ENCODE measurements at places on chromosomes 4 and X. TPM values are rescaled to one million over a fixed set of nuclear protein-coding genes. Genes with fewer than 3 reads are reported as not detected.

ATP5ME gene
- total RNA-seq = 116 TPM

DNA sequence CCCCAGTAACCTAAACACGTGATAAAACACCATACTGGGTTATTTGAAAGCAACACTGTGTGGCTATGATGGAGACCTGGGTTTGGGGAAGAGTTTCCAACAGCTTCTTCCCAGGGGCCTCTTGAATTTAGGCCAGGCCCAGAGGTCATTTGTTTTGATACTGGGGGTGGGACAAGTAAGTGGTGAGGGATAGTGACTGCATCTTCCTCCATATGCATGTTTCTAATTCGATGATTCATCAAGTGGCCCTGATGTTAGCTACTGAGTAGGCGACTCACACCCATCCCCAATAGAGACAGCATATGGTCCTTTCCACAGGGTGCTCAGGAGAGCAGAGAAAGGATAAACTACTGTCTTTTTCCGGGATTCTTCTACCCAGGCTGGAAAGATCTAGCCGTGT is 2.7 kb downstream of the NDP start:
- no peak for DNase-seq

NKRF gene
- total RNA-seq = 8.4 TPM

GRCh38 chr4:150739591-150739990 is 157.6 kb downstream of the MAB21L2 start:
- no peak for DNase-seq

CCDC120 gene
- 11.7 TPM for total RNA-seq

DNA sequence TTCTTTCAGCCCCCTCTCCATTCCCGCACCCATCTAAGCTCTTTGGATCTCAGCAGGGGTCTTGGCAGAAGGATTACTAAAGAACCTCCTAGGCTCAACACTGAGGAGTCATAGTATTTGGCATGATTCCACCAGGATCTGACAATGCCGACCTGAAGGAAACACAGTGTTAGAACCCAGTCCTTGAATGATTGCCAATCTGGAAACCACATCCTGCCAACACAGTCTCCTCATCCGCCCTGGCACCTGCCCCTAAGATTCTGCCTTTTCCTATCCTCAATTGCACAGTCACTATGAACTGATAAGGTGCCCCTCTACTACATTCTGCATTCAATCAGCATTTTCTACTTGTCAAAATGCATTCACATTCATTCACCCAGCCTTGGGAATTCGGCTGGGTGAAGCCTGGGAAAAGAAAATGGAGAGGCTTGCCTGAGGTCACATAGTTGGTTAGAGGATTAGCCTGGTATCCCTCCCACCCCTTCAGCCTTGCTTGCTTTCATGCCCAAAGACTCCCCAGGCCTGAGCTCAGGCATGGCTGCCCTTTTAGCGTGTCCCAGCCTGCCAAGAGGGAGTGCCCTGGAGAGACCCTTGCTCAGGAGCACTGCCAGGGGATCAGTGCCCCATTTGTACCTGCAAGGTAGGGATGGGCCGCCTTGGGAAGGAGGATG is 2.2 kb upstream of the CLDN2 start:
- no peak for DNase-seq

DNA sequence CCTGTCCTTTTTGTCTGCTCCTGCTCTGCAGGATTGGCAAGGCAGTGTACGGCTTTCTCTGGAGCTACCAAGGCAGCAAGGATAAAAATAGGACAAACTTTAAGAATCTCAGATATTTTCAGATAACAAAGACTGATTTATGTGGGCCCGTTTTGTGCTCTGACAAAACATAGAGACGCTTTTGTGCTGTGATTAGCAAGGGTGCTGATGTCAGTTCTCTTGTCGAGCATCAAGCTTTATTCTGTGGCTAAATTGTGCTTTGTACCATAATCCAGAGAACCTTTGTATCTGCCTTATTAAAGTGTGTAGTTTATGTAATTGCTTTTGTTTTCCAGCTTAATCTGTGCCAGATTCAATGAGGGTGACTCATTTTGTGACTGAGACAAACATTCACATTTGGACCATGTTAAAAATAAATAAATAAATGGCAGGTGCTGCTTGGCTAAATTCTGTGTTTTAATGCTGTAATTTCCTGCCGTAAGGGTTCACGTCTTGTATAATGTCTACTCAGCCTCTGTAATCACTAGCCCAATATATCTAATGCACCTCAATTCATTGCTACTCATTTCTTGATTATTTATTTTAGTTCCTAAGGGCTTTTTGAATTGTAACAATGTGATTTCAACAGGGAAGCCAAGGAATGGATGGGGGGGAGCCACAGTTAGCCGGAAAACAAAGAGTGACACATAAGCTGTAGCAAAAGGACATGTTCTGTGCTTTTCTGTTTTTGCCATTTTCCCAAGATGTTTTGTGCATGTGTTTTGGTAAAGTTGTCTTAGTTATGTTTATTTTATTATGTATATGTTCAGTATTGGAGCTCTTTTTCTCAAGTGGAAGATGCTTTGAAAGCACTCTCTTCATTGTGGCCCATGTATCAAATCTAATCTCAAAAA is 75.1 kb downstream of the GAB1 start:
- no peak for DNase-seq

DNA sequence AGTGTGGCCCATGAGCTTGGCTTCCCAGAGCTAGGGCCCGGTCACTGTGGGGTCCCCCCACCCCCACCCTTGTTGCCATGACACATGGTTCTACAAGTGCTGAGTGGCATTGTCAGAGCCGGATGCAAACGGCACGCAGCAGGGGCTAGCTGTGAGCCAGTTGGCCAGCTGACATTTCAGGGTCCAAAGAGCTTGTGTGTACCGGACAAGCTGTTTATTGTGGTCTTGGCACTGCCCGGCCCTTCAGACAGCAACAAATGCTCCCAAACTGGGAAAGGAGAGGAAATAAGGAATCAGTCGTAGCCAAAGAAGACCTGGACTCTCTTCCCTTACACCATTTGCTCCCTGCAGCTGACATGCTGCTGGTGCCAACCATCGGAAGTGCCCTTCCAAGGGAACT is 36.8 kb downstream of the TSC22D3 start:
- DNase-seq = no peak

DNA sequence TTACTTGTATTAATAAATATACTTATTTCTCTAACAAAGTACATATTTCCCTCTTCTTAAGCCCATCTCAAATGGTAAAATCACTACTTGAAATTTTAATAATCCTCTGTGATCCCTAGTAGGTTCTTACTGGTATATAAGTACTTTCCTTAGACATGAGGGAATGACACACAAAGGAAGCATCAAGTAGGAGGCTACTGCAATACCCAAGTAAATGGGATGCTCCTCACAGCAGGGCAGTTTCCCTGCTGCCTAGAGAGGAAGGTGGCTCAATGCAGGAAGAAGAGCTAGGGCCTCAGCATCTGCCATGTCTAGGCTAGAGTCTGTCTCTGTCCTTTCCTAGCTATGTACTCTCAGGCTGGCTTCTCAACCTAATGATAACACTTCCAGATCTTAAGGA is 122.1 kb upstream of the DIPK2B start:
- DNase-seq = no peak

DNA sequence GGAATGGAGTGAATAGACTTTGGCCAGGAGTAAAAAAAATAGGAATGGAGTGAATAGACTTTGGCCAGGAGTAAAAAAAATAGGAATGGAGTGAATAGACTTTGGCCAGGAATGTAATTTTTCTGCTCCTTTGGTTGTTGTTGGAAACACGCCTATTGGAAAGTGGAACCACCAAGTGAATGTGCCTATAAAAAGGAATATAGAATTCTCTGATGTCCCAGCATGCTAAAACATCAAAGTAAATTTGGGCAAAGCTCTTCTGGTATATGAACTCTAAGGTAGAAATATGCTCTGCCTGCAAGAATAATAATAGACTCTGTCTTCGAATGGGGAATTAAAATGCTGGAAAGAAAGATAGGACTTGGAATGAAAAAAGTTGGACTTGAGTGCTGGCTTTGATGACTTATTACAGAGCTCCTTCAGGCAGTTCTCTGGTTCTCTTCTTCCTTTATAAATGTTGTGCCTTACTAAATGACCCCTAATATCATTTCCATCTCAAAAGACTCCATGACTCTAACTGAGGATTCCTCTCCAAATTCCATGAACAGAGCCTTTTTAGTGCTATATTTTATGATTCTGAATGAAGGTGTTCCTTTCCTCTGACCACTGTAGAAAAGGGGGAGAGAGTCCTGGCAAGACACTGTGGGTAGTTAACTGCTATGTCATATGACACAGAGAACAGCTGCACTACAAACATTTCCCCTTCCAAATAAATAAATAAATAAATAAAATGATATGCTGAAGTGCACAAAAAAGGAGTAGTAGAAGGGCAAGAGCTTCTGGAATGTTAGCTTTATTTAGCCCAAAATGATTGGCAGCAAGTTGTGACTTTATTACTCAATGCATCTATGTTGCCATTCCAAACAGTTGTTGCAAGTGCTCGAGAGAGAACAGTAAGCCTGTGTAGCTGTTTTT is 13.5 kb upstream of the GBA3 start:
- DNase-seq = no peak

- no peak for DNase-seq
Observed at GRCh38 chrX:99663136-99663535, 746.9 kb downstream of the PCDH19 start.

FOXR2 gene
- not detected for total RNA-seq

DNA sequence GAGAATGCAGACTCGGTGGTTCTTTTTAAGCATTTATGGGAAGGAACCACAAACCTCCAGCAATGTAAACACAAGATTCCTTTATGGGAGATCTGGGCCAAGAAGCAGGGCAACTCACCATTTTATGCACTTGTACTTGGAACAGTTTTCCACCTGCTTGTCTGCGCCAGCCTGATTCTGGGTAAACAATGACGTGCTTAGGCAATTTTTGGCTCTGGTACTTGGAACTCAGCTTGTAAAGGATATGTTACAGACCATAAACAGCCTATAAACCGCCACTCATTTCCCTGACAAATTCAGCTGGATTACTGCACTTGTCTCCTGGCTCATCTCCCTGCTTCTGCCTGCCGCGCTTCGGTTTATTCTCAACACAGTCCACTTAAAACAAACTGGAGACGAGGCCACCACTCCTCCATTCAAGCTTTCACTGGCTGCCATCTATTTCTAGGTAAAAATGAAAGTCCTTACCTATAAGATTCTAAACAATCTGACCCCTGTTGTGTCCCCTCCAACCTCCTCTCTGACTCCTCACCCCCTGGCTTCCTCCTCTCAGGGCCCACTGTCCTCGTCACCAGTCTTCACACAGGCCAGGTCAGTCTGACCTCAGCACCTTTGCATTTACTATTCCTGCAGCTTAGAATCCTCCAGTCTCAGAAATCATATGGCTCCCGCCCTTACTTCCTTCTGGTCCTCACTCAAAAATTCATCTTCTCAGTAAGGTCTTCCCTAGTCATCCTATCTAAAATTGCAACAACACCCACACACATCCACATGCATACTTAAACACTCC is 205.9 kb upstream of the GALNT7 start:
- no peak for DNase-seq

APBB2 gene
- 12.2 TPM for total RNA-seq

NEUROG2 gene
- not detected for total RNA-seq

DNA sequence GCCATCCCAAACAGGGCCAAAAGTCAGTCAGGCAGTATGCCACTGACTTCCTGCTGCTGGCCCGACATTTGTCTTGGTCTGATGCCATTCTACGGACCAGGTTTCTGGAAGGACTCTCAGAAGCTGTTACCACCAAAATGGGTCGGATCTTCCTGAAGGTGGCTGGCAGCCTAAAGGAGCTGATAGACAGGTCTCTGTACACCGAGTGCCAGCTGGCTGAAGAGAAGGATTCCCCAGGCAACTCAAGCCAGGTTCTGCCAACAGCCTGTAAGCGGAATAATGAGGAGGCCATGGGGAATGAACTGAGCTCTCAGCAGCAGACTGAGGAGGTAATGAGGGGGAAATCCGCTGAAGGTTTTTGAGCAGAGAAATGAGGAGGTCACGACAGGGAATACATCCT is 95.7 kb downstream of the RTL9 start:
- no peak for DNase-seq

DNA sequence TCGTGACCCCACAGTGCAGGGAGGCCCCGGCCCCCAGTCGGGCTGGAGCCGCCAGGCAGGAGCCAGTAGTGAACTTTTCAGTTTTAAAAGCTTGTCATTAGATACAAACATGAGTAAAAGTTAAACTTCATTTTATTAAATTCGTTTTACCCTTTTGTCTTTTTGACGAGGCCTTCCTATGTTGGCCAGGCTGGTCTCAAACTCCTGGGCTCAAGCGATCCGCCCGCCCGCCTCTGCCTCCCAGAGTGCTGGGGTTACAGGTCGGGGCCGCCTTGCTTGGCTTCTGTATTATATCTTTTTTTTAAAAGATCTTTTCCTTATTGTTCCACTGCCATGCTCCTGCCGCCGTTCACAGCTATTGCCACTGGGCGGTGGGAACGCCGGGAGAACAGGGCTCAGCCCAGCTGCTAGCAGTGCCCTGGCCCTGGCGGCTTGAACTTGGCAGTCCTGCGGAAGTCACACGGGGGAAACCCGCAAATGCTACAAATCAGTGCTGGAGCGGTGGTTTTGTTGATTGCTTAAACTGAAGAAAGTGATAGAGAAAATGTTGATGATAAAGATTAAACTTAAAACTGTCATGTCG is 968 bp upstream of the NELFA start:
- no peak for DNase-seq

GRCh38 chrX:132188175-132188574 is 31.1 kb downstream of the RAP2C start:
- no peak for DNase-seq

PUDP gene
- total RNA-seq = 10.4 TPM

SPP1 gene
- 0.15 TPM for total RNA-seq
